Epithelial cell of esophagus (primary cell): ENCODE measurements at places on chromosomes 6 and 20.

GRCh38 chr6:115885636-115886366 is 174.9 kb downstream of the FRK start:
- DNase-seq, result no peak

- no peak for DNase-seq
Measured at GRCh38 chr6:163177892-163178420, 236.6 kb upstream of the QKI start.

GRCh38 chr6:45566882-45567281 is 189.1 kb upstream of the SUPT3H start:
- peak; percentile 70 for DNase-seq

- no peak for DNase-seq
Measured at GRCh38 chr6:137811916-137812553, 55.0 kb upstream of the TNFAIP3 start.

DNA sequence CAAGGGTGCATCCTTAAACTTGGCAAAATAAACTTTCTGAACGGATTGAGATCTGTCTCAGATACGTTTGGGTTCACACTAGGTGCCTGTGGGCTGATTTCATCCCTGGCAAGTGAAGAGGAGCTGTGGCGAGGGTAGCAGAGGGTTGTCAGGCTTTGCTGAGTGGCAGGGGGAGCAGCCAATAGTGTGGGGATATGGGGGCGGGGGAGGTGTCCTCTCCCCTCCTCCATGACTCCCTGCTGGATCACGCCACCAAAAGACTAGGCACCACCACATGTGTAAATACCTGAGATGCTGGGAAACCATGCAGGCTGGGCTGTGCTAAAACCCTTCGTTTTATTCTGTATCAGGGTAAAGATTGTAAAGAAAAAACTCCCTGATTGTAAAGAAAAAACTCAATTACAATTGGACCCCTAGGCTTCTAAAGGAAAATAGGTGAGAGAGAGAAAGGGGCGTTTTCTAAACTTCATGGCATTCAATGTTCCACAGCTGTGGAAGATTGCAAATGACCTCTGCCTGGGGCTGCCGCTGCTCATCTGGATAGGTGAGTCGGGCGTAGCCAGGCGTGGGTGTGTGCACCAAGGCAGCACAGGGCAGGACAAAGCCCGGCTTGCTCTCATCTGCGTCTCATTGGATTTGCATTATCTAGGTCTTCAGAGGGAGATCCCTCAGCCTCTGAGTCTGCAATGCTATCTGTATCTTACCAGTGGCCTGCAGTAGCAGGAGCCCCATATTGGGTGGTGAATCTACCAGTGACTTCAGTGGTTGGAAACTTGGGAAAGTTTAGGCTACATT is 26.9 kb upstream of the ADTRP start:
- DNase-seq, result peak; percentile 62

DNA sequence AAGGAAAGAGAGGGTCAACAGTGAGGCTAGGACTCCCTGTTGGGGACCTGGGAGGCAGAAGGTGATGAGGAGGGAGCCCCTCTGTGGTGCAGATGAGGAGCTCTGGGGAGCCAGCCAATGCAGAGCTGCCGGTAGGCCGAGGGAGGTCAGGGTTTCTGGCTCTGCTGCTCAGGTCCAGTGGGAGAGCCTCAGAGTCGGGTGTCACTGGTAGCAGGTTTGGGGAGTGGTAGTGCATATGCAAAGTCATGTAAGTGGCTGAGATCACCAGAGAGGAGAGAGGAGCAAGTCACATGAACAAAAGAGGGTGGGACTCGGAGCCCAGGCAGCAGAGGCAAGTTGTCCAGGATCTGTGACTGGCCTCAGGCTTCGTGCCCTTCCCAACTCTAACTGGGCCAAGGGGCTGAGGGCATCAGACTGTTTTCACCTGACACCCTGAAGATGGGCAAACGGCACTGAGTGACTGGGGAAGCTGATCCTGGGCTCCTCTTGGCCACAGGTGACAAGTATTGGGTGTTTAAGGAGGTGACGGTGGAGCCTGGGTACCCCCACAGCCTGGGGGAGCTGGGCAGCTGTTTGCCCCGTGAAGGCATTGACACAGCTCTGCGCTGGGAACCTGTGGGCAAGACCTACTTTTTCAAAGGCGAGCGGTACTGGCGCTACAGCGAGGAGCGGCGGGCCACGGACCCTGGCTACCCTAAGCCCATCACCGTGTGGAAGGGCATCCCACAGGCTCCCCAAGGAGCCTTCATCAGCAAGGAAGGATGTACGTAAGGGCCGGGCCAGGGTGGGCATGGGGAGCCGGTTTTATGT is 6.6 kb downstream of the MMP24OS start:
- DNase-seq, result peak; percentile 25

GRCh38 chr6:82144007-82144851 is 103.3 kb downstream of the IBTK start:
- DNase-seq, result peak; percentile 95

GRCh38 chr6:169427856-169428255 is 174.2 kb upstream of the THBS2 start:
- DNase-seq, result peak; percentile 11

DNA sequence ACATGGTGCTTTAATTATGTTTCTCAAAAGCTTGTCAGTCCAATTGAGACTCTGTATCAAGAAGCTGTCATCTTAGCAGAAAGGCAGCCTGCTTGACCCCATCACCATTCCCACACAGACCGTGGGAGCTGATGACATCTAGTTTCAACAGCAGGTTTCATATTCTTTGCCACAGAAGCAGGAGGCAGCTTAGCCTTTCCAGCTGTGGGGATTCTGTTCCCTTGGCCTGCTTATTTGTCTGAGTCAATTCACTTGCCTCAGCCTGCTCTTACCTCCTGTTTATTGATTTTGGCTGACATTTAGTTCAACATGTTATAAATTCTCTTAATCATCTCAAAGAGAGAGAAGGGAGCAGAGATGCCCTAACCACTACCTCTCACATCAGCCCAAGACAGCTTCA is 527.7 kb downstream of the ADGRB3 start:
- DNase-seq, result no peak

- no peak for DNase-seq
Measured at GRCh38 chr6:4397307-4397706, 261.9 kb upstream of the ECI2 start.

GRCh38 chr6:89566930-89567629 is 71.5 kb downstream of the LYRM2 start:
- DNase-seq, result no peak

GRCh38 chr20:57617079-57617795 is 3.0 kb downstream of the ZBP1 start:
- no peak for DNase-seq

DNA sequence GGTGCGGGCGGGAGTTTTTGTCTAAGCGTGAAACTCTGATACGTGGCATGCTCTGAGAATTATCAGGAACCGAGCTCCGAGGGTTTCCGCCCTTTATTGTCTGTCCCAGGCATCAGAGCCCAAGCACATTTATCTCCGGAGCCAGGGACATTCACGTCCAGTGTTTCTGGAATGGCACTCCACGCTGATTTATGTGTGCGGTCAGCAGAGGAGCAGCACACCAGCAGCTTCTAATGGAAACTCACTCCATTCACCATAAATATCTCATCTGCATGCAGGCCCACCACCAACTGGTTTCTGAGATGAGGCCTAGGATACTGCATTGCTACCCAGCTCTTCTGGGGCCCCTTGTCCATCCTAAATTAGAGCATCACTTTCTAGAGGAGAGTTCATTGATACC is 51.9 kb upstream of the SYNDIG1 start:
- no peak for DNase-seq

DNA sequence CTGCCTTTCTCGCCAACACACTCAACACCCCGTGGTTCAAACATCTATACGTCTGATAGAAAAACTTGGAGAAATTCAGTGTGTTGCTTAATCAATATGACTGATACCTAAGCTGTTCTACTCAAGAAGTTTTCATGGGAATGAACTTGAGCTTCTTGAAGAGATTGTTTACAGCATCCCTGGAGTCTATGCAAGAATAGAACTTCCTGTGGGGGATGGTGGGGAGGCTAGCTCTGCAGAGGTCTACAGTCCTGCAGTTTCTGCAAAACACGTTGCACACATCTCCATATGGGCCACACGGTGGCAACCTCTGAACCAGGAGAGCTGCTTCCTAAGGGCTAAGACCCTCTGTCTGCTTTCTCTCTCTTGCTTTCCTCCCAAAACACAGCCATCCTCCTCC is 32.7 kb upstream of the FANCE start:
- no peak for DNase-seq

DNA sequence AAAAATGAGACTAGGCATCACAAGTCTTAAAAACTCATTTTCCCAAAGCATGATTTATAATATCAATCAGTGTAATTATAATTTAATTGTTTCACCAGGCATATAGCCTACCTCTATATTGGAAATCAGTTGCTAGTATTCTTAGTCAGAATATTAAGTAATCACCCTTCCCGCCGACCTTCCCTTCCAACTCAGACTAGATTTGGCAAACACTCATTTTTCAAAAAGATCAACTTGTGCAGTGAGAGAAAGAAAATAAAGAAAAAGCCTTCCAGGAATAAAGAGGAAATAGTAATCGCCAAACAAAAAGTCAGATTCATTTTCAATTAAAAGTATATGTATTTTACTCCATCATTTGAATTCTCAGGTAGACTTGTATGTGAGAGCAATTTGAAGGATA is 1.9 kb upstream of the BMP5 start:
- DNase-seq, result no peak

DNA sequence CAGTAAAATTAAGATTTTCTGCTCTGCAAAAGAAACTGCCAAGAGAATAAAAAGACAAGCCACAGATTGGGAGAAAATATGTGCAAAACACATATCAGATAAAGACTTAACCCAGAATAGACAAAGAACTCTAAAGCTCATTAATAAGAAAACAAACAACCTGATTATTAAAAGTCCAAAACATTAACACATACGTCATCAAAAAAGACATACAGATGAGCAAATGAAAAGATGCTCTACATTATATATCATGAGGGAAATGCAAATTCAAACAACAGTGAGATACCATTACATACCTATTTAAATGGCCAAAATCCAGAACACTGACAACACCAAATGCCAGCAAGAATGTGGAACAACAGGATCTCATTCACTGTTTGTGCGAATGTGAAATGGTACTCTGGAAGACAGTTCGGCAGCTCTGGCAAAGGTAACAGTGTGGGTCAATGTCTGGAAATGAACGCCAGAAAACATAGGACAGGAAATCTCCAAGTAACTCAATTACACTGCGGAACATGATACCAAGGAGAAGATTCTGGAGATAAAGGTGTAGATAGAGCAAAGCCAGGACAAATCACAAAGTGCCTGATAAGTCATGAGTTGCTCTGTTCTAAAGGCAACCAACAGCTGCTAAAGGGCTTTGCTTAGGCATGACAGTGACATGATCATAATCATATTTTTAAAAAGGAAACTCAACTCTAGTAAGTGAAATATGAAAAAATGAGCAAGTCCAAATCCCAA is 96.8 kb downstream of the PDE10A start:
- DNase-seq, result no peak

- no peak for DNase-seq
Measured at GRCh38 chr6:101129851-101130250, 248.7 kb upstream of the ASCC3 start.

DNA sequence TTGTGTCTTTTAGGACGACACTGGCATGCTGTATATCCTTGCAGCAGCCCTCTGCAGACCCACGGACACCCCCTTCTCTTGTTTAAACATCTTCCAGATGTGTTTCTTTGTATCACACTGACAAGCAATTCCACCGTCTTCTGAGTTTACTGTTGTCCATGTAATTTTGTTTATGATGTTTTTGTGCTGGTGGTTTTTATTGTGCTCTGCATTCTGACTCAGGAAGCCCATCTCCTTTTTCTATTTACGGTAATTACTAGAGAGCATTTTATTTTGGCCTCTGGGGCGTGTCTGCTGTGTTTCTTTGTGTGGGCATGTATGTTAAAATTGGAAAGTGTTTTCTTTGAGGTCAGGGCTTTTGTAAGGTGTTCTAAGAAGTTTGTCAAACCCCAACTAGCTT is 111.9 kb downstream of the JARID2 start:
- DNase-seq, result no peak

- no peak for DNase-seq
Measured at GRCh38 chr6:148423133-148423532, 80.5 kb downstream of the SASH1 start.

DNA sequence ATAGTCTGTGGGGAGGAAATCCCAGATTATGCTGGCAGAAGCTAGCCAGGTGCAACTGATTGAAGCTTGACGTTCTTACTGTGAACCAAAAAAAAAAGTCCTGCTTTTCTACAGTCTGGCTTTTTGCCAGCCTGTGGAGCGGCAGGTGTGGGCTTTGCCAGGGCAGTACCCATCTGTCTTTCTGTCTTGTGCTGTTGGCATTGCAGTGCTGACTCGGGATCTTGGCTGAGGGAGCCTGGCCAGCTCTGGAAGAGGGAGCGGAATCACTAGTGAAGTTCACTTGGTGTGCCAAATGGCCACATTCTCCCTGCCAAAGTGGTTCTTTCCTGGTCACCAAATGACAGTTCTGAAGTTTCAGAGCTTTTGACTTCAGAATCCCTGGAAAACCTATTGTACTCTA is 5.0 kb downstream of the KIF3B start:
- no peak for DNase-seq

DNA sequence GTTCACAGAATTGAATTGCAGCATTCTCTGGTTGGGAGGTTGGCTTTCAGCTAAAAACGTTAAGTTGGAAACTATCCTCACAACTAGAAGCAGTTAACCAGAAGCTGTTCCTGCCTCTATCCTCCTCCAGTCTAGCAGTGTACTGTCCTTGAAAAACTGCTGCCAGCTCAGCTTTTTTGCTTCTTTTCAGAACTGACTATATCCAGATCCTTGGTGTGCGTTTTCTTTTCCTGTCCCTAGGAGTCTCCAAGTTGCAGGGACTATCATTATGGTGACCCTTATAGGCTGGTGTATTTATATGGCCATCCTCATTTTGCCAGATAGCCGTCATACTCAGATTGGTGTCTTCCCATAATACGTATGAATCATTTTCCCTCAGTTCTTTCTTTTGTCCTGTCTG is 5.5 kb downstream of the ITCH start:
- DNase-seq, result no peak

DNA sequence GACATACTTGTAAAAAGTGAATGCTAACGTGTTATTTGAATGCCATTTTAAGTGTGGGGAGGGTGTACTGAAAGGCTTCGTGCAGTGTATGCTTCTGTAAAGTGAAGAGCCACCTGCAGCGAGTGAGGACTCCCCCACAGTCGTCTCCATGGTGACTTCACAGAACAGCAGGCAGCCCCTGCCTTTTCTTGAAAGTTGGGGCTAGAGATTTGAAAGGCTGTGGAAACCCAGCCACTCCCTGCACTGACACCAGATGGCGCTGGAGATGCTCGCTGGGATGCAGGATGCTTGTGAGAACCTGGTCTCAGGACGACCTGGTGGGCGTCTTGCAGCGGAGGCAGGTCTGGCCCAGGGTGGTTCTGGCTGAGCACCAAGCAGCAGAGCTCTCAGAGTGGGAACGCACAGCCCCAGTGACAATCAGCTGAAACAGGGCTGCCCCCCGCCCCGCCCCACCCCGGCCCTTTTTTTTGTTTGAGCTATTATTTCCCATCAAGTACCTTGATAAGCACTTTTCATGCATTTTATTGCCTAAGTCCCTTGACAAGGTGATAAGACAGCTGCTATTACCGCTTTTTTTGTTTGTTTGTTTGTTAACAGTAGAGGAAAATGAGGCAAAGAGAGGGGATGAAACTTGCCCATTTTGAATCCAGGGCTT is 150.3 kb downstream of the SYCP2 start:
- DNase-seq, result peak; percentile 61
